NCI-H1417 treated with DMSO at 0.1 percent for 48 hours (cell line): ENCODE measurements at places on chromosomes 2 and 18.

GRCh38 chr18:3340682-3341097, 78.8 kb downstream of the MYL12B start:
- DNase-seq: no peak

- no peak for DNase-seq
Observed at GRCh38 chr2:226023383-226023782, 623.9 kb downstream of the NYAP2 start.

DNA sequence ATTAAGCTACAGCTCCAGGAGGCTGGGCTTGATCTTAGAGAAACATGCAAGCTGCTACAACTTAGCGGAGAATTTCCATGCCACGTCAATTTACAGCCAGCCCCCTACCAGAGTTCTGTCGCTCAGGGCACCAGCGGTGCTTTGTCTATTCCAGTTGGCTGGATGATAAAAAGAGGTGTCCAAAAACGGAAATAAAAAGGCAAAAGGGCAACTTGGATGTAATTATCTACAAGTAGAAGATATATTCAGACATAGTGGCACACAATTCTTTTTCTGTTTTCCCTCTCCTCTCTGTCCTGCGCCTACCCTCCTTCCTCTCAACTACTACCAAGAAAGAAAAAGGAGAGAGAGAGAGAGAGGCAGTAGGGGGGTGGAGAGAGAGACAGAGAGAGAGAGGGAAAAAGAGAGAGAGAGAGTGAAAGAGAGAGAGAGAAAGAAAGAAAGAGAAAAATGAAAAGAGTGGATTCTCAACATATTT, 363 bp upstream of the RFTN2 start:
- DNase-seq: no peak

DNA sequence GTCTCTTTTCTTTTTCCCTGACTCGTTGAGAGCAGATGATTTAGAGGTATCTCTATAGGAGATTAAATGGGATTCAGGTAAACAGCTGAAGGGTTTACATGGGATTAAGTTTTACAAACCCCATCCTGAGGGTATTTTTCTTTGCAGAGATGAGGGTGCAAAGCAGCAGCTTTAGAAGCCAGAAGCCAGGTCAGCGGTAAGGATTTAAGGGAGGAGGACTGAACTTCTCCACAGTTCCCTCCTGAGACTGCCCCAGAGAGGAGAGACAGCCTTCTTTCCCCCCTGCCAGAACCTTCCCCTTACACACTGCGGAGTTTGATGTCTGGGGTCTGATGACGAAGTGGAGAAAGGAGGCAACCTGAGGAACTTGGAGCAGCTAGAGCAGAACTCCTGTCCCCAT, 220.1 kb downstream of the PRKCE start:
- no peak for DNase-seq

- DNase-seq: no peak
Observed at GRCh38 chr18:51020536-51020935, 9.5 kb upstream of the SMAD4 start.

DNA sequence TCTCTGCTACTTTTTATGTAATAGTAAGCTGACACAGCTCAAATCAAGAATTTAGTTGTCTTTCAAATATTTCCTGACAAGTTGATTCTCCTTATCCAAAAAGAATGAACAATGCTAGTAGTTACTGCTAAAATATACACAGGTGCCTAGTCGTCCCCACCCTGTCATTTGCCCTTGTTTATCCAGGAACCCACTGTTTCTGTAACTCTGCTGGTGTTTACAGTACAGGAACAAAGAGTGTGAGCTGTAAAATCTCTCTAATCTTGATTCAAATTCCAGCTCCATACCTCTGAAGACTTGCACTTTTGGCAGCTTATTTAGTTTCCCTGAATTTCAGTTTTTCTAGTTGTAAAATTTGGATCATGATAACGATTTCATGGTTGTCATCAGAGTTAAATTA, 21.1 kb upstream of the SCYGR2 start:
- no peak for DNase-seq

GRCh38 chr2:30306522-30306921, 75.2 kb downstream of the LBH start:
- no peak for DNase-seq

DNA sequence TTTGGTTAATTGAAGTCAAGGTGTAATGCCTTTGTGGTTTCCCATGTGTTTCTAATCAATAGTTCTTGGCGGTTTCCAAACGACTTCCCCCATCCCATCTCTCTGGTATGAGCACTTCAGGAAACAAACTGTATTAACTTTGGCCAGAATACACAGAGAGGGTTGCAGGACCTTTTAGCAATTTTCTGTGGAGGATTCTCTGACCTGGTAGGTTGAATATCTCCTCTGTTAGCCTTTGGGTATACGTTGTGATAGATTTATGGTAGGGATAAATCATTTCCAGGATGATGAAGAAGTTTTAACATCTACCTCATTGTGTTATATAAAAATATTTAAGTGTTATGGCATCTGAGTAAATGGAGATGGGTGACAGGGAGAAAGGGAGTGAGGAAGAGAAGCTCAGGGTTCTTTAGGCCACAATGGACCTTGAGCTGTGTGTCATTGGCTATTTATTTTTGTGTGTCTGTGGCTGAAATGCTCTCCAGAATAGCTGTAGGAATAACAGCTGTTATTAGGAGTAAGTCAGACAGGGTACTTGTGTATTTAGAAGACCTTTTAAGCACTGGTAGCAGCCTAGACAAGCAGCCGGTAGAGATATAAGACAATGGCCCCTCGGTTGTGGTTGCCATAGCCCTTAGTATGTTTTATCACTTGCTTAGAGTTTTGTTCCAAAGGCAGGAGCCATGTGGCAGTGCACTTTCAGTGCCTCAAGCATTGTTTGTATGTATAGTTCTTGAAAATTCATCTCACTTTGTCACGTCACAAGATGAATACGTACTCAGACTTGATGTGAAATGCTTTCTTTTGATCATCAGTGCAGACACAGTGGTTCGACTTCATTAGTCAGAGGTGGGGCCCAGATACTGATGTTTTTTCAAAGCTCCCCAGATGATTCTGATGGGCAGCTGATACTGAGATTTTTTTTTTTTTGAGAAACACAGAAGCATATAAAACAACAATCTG, 91.1 kb downstream of the FMNL2 start:
- no peak for DNase-seq

DNA sequence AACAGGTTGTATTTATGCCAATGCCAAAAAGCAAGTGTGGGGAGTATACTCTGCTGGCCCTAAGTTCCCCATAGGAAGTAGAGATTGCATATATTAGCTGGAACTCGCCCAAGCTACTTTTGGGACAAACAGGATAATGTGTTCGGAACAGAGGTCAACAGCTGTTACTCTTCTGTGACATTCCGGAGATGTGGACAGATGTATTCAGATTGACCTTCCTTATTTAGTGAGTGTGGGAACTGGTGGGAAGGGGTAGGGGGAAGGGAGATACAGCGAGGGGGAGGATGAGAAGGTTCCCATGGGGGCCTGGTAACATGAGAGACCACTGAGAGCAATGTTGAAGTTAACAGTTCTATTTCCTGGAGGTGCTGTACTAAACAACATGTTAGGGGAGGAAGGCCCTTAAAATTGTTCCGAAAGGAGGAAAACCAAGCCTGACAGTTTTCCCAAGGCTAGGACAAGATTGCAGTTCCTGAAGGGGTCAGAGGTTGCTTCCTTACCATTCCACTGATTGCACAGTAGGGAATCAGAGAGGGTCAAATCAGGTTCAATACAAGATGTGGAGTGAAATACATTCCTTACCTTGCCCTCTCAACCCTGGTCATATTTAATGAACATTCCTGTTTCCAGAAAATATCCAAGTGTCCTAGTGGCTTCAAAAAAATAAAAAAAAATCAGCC, 14.3 kb upstream of the CD28 start:
- no peak for DNase-seq

- no peak for DNase-seq
Observed at GRCh38 chr2:238973038-238973739, 125.3 kb downstream of the TWIST2 start.

- DNase-seq: no peak
Observed at GRCh38 chr2:88489181-88489580, 36.7 kb upstream of the FOXI3 start.

DNA sequence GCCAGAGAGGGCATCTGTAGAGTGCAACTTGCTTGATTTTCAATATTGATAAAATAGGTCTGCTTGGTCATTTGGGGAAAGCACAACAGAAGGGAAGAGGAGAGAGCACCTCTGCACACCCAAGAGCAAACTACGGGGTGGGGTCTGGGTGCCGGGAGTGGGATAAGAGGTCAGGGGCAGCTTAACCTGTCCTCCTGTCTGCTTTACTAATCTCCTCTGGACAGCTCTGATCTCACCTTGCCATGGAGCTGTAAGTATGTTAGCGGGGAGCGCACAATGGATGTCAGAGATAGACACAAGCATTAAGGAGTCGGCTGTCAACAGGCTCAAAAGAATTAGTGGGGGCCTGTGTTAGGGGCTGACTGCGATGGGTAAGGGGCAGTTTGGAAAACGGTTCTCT, 328.7 kb downstream of the CYRIA start:
- DNase-seq: no peak

GRCh38 chr2:27123302-27124150, at the start of gene ABHD1:
TSS of gene ABHD1 (plus strand) at chr2:27123815. CDS start at chr2:27123949, 134 bp downstream.
- DNase-seq: no peak

- no peak for DNase-seq
Observed at GRCh38 chr2:109066917-109067597, 61.9 kb upstream of the SH3RF3 start.

DNA sequence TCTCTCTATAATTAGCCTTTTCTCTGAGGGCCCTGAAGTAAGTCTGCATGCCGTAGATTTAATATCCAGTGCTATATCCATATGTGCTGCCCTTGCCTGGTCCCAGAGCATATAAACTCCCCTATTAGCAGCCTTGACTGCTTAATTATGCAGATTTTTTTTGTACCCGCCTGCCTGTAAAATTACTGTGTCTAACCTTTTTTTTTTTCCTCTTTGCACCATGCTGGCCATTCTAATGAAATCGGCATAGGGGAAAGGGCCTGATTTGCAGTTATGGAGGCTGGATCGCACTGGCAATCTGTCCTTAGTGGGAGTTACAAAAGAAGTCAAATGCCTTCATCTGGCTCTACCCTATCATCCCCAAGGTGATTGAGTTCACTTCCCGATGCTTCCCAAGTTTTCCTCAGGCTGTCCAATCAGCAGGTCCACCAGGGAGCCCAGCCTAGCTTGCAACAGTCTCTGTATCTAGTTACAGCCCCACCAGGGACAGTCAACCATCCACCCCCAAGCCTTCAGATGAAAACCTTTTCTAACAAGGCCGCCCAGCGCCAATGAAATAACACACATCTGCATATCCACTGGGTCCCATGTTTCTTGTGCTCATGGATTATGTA, 239.0 kb downstream of the ZNF521 start:
- no peak for DNase-seq

DNA sequence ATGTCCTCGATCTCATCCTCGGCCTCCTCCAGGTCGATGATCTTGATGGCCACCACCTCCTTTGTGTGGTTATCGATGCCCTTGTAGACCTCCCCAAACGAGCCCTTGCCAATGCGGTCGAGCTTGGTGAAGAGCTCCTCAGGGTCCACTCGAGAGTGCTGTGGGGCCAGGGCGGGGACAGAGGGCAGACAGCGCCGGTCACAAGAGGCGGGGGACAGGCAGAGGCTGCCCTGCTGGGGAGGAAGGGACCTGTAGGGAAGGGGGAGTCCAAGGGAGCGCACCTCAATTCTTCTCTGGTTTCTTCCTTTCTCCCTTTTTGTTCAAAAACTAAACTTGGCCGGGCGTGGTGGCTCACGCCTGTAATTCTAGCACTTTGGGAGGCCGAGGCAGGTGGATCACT, 6.8 kb downstream of the STK25 start:
- no peak for DNase-seq

DNA sequence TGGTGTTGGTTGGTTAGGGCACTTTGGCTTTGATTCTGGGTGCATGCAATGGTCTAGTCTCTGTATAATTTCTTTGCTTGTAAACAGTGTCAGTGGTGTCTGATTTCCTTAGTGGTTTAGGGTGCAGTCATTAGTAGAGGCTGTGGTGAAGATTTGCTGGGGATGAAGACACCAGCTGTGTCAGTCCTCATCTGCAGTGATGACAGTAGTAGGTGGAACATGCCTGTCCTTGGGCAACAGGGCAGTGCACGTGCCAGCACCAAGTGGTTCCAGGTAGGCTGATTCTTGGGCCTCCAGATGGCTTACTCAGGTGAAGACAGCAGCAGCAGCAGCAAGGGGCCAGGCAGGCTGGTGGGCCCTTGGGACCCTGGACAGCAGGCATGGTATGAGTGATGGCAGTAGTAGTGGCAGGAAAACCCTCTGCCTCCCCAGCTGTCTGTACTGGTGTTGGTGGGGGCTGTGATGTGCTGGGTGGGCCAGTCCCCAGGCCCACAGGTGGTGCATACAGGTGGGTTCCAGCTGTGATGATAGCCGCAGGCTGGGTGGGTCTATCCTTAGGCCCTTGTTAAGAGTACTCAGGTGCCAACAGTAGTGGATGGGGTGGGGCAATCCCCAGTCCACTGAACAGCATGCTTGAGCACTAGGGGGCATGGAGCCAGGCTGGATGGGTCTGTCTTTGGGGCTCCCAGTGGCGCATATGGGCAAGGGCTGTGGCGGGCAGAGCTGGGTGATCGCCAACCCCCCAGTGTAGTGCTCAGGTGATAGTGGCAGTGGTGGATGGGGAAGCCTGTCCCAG, 140.7 kb upstream of the THUMPD2 start:
- no peak for DNase-seq

DNA sequence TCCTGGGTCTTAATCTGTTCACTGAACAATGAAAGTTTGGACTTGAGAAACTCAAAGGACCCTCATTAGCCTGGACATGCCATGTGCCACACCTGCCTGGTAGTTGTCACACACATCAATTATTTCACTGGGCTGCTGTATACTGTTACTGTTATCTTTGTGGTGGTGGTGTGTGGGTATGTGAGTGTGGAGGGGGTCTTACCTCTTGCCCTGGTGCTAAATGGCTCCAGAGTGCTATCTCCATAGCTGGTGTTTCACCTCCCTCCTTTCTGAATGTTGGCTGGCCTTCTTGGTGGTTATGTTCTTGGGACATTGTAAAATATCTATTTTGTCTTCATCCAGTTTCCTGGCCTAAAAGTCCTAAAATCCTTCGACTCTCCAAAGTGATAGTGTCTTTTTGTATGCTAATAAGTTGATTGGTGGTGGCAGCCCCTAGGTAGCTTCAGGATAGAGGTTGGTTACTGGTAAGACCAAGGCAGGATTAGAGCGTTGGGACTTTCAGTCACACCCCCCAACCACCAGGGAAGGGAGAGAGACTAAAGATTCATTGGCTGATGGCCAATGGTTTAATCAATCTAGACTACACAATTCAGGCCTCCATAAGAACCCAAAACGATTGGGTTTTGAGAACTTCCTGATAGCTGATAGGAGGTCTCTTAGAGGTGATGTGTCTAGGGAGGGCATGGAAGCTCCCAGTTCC, 328.1 kb downstream of the MYCN start:
- DNase-seq: no peak

- DNase-seq: no peak
Observed at GRCh38 chr18:34880882-34881834, 160.1 kb upstream of the MAPRE2 start.

DNA sequence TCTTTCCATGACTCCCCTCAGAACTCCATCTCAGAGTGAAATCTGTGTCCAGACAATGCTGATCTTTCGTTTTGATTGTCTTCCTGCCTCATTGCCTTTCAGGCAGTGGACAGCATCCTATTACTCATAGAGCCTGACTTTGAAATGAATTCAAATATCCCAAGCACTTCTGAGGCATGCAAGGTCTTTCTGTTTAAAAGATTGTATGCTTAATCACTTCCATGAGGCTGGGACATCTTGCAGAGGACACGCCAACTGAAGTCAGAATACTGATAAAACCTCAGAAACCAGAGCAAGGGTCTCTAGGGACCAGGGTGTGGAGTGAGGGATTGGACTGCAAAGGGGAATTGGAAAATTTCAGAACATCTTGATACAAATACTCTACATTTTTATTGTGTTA, 836.5 kb upstream of the ID2 start:
- DNase-seq: no peak
